ENCODE measurements at places on chromosomes 12 and 14.

- DNase-seq: no peak
Observed at GRCh38 chr12:67721248-67721647, 72.7 kb downstream of the DYRK2 start.

DNA sequence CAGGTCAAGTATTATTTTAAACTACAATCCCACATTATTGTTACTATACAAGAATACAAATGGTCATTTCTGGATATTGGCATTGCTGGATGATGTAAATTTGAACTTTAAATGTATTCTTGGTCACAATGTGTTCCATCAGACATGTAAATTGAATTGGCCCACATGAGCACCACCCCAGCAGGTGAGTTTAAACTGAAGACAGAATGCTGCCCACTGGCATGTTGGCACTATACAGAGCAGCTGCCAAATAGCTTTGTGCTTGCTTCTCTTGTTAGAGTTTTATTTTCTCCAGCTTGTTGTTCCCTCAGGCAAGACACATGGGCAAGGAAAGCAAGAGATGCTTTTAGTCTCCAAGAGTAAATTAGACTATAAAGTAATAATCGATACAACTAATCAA, 98.6 kb downstream of the C12orf50 start:
- no peak for DNase-seq

- DNase-seq: no peak
Observed at GRCh38 chr14:68266998-68267397, 447.4 kb downstream of the RAD51B start.

- no peak for DNase-seq
Observed at GRCh38 chr14:33855672-33856071, 95.2 kb downstream of the EGLN3 start.

GRCh38 chr14:32697704-32698103, 241.0 kb upstream of the NPAS3 start:
- peak; percentile 25 for DNase-seq

- no peak for DNase-seq
Observed at GRCh38 chr12:120835304-120835612, 68.9 kb downstream of the SPPL3 start.

DNA sequence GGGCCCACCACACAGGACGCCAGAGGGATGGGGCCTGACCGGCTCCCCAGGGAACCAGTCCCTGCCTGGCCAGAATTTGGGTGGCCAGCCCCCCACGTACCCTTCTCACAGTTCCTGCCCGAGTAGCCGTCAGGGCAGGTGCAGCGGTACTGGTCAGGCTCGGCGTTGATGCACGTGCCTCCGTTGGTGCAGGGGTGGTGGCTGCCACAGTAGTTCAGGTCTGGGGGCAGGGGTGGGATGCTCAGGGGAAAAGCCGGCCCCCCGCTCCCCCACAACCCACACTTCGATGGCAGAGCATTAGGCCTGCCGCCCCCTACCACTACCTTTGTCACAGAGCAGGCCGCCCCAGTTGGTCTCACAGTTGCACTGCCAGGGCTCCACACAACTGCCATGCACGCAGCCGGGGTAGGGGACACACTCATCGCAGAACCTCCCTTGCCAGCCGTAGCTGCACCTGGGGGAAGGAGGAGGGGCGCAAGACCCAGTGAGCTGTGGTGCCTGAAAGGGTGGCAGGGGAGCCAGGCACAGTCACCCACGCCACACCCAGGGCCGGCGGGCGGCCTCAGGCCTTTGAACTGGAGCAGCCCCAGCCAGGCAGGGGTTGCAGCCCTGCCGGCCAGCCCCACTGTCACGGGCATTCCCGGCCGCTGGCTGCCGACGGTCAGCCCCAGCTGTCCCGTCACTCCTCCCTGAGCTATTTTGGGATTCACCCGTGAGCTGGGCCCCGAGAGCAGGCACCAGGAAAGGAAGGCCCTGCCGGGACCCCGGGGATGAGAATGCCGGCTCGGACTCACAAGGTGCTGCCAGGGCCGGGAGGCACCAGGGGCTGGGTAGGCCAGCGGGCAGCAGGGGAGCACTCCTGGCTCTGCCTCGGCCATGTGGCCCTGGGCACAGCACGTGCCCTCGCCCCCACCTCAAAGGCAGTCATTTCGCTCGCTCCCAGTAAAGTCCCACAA, 16.5 kb downstream of the JAG2 start:
- no peak for DNase-seq

- DNase-seq: no peak
Observed at GRCh38 chr14:63387711-63388110, 69.0 kb upstream of the GPHB5 start.

DNA sequence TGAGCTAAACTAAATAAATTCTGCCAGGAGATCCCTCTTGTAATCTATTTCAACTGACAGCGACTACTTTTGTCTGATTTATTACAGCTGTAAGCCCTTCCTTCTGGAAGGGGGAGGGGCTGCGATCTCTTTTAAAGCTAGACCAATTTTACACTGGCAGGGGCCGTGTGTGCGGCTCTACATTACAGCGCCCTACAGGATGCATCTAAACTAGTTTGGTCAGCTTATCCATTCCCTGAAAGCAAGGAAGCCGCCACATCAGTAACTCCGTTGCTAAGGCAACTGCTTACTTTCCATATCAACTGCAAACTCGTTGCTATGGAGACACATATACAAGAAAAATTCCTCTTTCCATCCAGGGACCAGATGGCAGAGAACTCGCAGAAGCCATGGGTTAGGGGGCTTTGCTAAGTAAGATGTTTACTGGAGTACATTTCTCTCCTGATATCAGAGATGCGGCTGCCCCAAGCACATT, 17.4 kb downstream of the FOXN3 start:
- peak; percentile 11 for DNase-seq

GRCh38 chr14:29898470-29898869, 29.2 kb downstream of the PRKD1 start:
- DNase-seq: no peak

DNA sequence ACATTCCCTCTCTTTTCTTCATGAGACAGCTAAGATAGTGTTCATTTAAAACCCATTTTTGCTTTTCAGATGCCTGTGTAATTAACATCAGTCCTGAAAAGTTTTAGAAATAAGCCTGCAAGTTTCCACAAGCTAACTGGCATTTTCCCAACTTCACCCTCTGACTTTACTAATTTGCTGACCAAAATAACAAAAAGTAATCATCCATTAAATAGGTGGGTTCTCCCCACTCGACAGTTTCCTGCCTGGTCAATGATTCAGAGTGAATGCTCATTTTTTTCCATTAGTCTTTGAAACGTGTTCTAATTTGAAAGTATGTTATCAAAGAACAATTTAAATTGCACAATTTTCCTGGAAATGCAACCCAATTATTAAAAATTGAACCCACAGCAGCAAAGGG, 23.6 kb downstream of the NELL2 start:
- DNase-seq: no peak

- DNase-seq: no peak
Observed at GRCh38 chr14:32726516-32726915, 212.2 kb upstream of the NPAS3 start.

Measured in RCC 7860 (cell line).